ENCODE measurements at places on chromosomes 12 and 14. TPM values are rescaled to one million over a fixed set of nuclear protein-coding genes. Genes with fewer than 3 reads are reported as not detected.

- DNase-seq, result peak; percentile 32
Measured at GRCh38 chr12:131333621-131334440, 377.1 kb upstream of the SFSWAP start.

DNA sequence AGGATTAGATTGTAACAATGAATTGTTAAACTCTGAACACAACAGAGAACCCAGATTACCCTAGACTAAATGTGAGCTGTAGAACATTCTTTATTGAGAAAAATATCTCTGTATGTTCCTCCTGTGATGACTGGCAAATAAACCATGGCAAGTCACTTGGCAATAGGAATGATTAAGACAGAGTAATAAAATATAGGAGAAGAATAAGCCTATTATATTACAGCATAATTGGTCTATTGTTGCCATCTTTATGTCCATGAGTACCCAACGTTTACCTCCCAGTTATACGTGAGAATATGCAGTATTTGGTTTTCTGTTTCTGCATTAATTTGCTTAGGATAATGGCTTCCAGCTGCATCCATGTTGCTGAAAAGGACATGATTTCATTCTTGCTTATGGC is 211.2 kb upstream of the AVPR1A start:
- DNase-seq, result no peak

- no peak for DNase-seq
Measured at GRCh38 chr12:120733574-120733973, 7.9 kb downstream of the ACADS start.

GRCh38 chr12:80798281-80798680 is 81.6 kb downstream of the MYF5 start:
- DNase-seq, result no peak

DNA sequence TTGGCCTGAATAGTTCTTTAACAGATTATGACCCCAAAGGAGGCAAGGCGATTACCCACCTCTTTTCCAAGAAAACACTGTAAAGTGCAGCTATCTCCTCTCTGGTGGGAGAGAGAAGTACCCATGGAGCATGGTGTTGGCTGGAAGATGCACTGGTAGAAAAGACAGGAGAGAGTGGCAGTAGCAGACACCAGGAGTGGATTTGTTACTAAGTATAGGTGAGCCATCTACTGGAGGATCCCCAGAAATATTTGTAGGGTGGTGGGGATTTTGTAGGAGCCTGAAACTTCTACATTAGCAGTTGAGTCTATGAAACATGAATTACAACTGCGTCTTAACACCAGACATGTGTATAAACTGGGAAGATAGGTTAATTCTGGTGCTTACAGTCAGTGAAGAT is 148.0 kb downstream of the SLC38A4 start:
- peak; percentile 69 for DNase-seq

DNA sequence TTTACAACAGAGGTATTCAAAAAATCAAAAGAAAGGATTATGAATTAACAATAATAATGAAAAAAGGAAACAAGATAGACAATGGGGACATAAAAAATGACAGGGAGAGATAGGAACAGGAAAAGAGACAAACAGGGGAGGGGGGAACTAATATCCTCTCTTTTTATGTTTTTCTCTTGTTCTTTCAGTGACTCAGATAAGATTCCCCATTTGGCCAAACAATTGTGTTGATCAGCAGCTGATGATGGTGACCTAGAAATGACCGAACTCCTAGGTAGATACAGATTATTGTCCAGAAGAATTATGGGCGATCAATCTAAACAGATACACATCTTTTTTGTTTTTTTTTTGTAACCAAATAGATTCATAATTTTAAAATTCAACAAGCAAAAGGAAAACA is 1277.2 kb upstream of the FLRT2 start:
- no peak for DNase-seq

DNA sequence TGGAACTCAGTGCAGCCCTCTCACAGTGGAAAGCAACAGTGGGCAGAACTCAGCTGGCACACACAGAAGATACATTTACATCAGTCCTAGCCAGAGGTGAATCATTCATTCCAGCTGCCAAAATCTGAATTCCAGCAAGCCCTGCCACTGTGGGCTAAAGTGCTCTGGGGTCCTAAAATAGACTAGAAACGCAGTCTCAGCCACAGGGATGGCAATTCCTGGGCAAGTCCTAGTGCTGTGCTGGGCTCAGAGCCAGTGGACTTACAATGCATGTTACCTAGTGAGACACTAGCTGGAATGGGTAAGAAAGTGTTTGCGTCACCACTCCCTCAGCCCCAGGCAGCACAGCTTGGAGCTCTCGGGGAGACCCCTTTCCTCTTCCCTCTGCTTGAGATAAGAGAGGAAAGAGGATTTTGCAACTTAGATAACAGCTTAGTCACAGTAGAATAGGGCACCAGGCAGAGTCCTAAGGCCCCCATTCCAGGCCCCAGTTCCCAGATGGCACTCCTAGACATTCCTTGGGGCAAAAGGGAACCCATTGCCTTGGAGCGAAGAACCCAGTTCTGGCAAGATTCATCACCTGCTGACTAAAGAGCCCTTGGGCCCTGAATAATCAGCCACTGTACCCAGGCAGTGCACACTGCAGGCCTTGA is 592.9 kb downstream of the FSCB start:
- DNase-seq, result no peak

DNA sequence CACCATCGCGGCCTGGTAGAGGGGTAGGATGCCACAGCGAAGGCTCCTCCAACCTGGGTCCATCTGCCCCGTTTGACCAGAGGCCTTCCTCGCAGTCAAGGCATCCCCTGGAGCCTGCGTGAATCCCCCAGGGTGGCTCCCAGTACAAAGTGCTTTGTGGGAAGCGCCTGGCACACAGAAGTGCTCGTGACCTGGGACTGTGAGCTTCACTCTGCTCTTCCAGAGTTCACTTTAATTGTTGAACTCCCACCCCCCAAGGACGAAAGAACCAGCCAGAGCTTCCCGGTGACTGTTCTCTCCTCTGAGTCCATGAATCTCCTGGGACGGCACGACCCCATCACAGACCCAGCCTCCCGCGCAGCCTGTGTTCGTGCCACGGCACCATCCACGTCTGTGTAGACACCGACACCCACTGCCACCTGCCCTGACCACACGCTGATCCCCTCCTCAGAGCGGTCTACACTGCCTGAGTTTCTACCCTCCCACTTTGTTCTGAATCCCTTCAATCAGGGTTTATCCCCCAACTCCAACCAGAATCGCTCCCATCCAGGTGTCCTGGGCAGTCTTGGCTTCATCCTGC is 15.9 kb downstream of the P2RX2 start:
- no peak for DNase-seq

DNA sequence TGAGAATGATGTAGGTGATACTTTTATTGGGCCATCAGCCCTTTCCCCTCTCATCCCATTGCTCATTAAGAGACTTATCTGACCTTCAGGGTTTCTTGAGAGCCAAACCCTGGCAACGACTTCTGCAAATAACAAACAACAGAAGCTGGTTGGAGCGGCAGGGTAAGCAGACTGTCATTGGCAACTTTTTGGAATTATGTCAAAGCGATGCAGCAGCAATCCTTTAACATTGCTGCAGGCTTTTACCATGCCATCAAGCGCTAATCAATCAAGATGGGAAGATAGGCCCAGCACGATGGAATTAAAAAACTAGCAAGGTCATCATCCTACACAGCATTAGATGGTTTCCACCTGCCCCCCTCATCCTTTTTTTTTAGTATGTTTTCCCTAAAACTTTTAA is 406.1 kb upstream of the PDE3A start:
- DNase-seq, result no peak

DNA sequence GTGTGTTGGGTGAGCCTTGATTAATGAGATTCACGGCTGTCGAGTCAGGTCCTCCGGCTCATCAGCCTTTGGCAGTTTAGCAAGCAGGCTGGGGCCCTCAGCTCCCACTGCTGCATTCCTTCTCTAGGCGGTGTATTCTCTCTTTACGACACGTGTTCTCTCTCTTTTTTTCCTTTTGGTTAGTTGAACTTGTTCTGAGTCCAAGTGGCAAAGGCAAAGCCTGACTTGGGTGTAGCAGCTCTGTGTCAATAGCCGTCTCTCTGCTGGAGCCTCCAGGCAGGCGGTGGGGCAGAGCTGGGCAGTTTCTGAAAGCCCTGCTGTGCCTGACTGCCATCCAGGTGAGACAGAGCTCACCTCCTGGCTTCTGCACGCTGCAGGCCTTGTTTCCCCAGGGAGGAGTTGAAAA is 46.6 kb downstream of the SUSD6 start:
- peak; percentile 77 for DNase-seq

DNA sequence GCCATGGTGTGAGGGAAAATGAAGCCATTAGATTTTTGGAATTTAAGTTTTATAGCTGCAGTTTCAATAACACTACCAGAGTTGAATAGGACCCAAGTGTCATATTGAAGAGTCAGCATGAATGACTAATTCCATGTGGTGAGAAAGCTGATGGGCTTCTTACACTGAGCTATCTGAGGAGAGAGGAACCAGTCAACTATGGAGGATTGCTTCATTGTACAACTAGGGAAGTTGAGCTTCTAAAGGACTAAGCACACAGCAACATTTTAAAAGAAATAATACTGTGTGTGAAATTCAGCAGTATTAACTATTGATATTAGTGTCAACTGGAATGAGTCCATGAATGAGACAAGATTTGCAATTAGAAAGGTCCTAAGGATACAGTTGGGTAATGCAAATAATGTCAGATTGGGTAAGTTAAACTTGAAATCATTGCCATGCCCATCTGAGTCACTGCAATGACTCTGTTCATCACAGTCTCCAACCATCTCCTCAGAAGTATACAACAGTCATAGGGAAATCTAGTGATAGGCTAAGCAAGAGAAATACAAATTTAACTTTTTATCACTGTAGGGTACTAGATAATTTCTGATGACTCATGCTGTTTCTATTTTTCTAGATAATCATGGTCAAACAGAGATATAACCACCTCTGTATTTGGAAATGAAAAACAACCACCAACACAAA is 394.2 kb downstream of the FSCB start:
- DNase-seq, result no peak

GRCh38 chr12:119692997-119693396 is 25.1 kb downstream of the PRKAB1 start:
- no peak for DNase-seq

DNA sequence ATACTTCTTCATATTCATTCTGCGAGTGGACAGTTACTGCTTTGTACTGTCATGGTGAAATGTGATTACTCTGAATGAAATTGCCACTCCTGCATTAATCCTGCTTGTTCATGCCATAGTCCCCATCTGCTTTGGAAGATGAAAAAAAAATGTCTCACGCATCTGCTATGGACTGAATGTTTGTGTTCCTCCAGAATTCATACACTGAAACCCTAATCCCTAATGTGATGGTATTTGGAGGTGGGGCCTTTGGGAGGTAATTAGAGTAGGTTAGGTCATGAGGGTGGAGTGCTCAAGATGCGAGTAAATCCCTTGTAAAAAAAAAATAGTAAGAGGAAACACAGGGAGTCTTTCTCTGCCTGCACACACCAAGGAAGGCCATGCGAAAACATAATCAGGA is 427.2 kb downstream of the TMTC2 start:
- no peak for DNase-seq

GRCh38 chr12:12180575-12180974 is 86.3 kb downstream of the LRP6 start:
- DNase-seq, result no peak

GRCh38 chr14:105083926-105084685 is 18.9 kb upstream of the GPR132 start:
- peak; percentile 14 for DNase-seq

DNA sequence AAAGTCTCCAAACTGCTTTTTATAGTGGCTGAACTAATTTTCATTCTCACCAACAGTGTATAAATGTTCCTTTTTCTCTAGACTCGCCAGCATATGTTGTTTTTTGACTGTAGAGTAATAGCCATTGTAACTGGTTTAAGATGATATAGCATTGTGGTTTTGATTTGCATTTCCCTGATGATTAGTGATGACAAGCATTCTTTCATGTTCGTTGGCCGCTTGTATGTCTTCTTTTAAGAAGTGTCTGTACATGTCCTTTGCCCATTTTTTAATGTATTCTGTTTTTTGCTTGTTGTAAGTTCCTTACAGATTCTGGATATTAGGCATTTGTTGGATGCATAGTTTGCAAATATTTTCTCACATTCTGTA is 404.9 kb downstream of the FLRT2 start:
- no peak for DNase-seq

GRCh38 chr14:67457782-67458181 is 30.7 kb downstream of the TMEM229B start:
- peak; percentile 90 for DNase-seq

- peak; percentile 88 for DNase-seq
Measured at GRCh38 chr14:53180272-53181221, 27.4 kb upstream of the DDHD1 start.

GRCh38 chr12:237026-237815 is 23.3 kb upstream of the SLC6A12 start:
- peak; percentile 32 for DNase-seq

- DNase-seq, result no peak
Measured at GRCh38 chr12:105721051-105721825, 390.7 kb downstream of the C12orf75 start.

GRCh38 chr14:105882626-105883025 is 356.2 kb downstream of the TMEM121 start:
- DNase-seq, result no peak

- no peak for DNase-seq
Measured at GRCh38 chr12:96447256-96447655, 42.1 kb upstream of the CFAP54 start.

- DNase-seq, result no peak
Measured at GRCh38 chr14:63383776-63384367, 65.1 kb upstream of the GPHB5 start.

Gene SLC6A13
- total RNA-seq, result 1.5 TPM

Gene LGR5
- total RNA-seq, result 34.4 TPM

Gene PSMB11
- not detected for total RNA-seq

Gene ETV6
- total RNA-seq, result 10.6 TPM

Gene SERPINA10
- not detected for total RNA-seq

Gene RNASE7
- not detected for total RNA-seq

Gene GPRC5D
- total RNA-seq, result not detected

Gene SMIM41
- not detected for total RNA-seq

Gene MYRFL
- 0.55 TPM for total RNA-seq

Measured in endodermal cell (in vitro differentiated cells).